Esophagus squamous epithelium (tissue), 5 donors: ENCODE measurements at places on chromosomes 6 and 20.

- no peak for DNase-seq
These were observed 54.8 kb downstream of the GPX5 start for GRCh38 chr6:28580475-28580874.

- DNase-seq = no peak
These were observed 5.5 kb upstream of the CD40 start for GRCh38 chr20:46112430-46113112.

- no peak for DNase-seq
These were observed 201.3 kb downstream of the ESR1 start for GRCh38 chr6:152008779-152009178.

- no peak for DNase-seq
These were observed 1087.7 kb downstream of the KIF16B start for GRCh38 chr20:15485519-15485918.

DNA sequence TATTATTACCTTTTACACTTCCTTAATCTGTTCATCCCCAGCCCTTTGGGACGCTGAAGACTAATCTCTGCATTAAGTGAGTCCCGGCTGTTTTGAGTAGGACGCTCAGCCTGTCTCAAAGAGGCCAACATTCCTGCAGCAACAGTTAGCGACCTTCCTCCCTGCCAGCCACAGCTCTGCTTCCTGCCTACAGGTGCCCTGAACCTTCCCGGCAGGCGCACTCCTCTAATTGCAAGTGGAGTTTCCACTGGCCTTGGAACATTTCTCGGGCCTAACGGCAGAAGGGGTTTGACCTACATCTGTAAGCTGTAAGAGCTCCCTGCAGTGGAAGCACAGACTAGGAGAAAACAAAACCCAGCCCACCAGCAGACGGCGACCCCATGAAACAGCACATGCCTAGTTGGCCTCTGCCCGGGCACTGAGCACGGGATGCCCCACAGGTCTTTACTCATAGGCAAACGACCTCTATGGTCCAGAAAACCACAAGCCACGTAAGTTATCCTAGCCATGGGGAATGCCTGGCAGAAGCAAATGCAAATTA is 137.9 kb downstream of the DTNBP1 start:
- no peak for DNase-seq

GRCh38 chr20:51563486-51564332 is 21.2 kb upstream of the NFATC2 start:
- DNase-seq = no peak

DNA sequence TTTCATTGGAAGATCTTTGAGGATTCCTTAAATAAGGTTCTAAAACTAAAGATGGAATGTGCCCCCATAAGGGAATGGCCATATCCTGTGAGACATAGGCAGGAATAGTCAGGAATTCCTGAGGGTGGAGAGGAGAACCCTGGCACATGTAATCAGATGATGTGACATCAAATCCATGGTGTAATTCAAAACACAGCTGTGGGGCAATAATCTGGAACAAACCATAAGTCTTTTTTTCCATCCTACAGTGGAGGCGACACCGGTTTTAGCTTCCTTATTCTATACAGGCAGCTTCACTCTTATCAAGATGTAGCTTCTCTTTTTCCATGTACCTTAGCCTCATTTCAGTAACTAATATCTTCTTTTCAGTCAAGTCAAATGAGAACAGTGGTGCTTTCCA is 133.6 kb upstream of the CITED2 start:
- DNase-seq = no peak

GRCh38 chr6:167778497-167779128 is 48.1 kb upstream of the AFDN start:
- DNase-seq = no peak

DNA sequence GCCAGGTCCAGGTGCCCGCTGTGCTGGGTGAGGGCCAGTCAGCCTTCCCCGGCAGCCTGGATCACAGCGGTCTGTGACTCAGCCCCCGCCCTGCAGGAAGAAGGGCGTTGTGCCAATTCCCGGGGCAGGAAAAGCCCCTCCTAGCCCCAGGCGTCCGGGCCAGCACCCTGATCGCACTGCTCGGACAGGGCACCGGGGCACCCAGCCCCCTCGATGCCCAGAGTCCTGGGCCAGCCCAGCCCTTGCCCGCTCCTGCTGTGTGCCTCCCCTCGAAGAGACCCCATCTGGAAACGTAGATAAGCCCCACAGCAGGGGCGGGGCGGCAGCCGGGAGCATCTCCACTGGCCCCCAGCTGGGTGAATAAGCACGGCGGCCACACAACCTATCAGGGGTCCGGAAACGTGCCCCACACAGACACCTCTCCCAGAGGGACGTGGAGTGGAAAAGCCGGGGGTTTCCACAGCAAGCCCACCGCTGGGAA is 9.9 kb downstream of the LAMA5 start:
- DNase-seq = no peak
